ENCODE measurements at places on chromosomes 1 and 21. TPM values are rescaled to one million over a fixed set of nuclear protein-coding genes. Genes with fewer than 3 reads are reported as not detected.

FMO3 gene
- total RNA-seq: not detected

RHCE gene
- not detected for total RNA-seq

DNA sequence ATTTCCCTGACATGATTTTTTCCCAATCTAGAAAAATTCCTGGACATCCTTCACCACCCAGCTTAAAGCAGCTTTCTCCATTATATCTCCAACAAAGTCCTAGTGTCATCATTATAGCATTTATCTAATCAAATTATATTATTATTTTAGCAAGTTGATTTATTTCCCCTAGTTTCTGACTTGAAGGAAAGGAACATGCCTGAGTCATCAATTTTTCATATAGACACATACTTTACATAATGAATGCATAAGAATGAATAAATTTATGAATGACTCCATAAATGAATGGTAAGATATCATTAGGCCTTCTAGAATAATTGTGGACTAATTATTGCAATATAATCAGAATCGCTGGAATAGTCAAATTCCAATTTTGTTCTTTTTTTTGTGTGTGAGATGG is 79.4 kb upstream of the COL11A1 start:
- no peak for DNase-seq

DNA sequence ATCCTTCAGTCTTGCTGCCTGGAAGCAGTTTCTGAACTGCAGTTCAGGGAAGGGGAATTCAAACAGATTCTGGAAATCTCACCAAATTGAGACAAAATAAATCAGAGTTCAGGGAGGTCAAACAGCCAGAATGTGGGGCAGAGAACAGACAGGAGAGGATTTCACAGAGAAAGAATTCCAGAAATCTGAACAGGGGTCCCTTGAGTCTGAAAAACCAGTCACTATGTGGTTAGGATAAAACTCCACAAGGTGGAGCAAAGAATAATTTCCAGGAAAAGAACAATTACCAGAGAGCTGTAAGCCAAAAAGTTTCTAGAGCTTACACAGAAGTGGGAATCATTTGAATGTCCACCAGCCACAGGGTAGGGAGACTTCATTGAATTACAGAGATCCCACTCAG is 84.7 kb downstream of the URB2 start:
- no peak for DNase-seq

DNA sequence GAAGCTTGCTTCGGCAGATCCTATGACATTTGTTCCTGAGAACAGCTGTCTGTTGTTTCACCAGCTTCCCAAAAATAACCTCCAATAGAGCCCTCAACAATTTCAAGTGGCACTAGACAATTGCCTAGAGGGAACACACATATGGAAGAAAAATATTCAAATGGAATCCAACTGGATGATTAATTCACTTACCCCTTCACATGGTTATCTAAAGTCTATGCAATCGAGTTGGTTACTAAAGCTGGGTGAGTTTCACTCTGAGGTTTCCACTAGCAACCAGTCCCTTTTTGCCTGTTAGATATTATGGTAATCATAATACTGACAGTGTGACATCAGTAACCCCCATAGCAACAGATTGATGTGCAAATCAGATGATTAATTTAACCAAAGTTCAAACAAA is at the start of gene LEMD1:
Gene LEMD1, minus strand, starts transcription at position 259 of the 400 bp plus-strand sequence. CDS start 1,520 bp downstream, outside the sequence.
- DNase-seq: no peak

Data from natural killer cell treated with Interleukin-12 subunit alpha and Interleukin-12 subunit beta and Interleukin-15 and Interleukin-18, amount 100 ng/mL, for 72 hours (primary cell).